ENCODE measurements at places on chromosomes 12 and 14.

DNA sequence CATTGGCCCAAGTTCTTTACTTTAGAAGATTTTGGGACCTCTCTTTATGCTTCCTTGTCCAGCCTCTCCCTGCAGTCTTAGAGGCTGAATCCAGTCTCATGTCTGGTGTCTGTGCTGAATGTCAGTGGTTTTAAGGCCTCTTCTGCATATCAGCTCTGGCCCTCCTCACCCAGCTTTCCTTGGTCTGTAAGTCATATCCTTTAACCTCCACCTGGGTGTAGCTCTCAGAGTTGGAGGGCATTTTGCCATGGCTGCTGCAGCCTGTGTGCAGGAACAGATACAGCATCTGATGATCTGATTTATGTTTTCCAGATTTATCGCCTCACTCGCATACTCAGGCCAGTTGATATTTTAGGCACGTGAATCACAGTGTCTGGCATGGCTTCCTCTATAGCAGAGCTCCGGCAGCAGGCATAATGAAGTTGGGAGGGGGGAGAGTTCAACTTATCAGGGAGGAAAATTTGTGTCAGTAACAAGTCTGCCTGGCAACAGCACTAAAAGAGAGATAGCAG is 335.0 kb downstream of the PCNX1 start:
- no peak for DNase-seq

DNA sequence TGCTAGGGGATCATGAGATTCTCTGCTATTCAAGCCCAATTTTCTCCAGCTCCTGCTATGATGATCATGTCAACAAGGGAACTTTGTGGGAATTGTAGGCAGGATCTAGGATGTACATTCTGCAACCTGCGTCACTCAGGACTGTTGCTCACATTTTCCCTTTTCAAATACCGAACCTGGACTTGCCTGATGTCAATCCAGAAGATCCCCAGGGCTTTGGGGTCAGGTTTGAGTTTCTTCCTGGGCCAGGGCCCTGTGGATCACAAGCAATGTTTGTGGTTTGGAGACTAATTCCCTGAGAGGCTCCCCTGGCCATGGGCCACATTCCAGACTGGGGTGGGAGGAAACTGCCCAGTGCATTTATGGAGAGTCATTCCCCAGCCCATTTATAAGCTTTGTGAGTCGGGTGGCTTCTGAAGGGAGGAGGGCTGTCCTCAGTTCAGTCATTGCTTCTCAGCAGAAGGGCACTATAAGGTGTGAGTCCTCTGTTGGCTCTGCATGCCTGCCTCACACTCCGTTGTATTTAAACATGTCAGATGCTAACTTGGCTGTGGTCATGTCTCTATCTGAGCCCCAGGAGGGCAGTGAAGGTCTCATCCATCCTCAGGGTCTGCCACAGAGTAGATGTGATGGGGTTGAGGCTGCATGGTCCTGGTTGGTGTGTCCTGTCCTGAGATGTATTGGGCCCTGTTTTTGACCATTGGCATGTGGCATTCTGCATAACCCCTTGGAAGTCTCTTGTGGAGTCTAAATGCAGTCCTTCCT is 6.5 kb downstream of the KRT86 start:
- DNase-seq, result no peak

GRCh38 chr14:64952598-64953309 is 10.2 kb upstream of the GPX2 start:
- no peak for DNase-seq

- DNase-seq, result no peak
These were observed 436.2 kb upstream of the FLRT2 start for GRCh38 chr14:85093631-85094330.

GRCh38 chr14:81298122-81298521 is 77.4 kb upstream of the GTF2A1 start:
- no peak for DNase-seq

DNA sequence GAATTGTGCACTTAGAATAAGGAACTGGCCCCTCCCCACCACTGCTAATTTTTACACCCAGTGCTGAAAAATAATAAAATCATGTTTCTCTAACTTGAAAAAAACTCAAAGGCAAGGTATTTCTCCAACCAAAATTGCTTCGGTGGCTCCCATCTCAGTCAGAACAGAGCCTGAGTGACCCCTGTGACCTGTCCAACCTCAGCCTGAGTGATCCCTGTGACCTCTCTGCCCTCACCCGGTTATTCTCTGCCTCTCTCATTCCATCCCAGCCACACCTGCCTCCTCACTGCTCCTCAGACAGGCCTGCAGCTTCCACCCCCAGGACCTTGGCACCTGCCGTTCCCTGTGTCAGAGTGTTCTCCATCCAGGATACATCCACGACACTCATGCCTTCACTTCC is 5.1 kb downstream of the SLC6A12 start:
- DNase-seq, result no peak

DNA sequence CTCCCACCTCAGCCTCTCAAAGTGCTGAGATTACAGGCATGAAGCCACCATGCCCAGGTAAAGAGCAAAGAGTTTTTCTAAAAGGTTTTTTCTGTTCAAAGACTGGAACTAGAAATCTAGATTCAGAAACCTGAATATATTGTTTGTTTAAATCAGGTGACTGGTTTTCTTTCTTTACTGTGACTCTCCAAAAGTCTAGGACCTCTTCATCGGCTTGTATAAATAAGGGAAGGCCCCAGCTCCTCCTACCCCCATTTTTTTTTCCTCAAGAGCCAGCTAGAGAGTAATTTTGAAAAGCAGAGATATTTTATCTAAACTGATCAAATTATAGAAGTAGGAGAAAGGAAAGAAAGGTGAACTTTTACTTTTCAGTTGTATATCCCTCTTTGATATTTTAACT is 48.0 kb downstream of the TMEM116 start:
- no peak for DNase-seq

GRCh38 chr14:105700622-105701288 is 174.4 kb downstream of the TMEM121 start:
- DNase-seq, result no peak
